Islet precursor cell (in vitro differentiated cells): ENCODE measurements at places on chromosomes 11 and 22.

DNA sequence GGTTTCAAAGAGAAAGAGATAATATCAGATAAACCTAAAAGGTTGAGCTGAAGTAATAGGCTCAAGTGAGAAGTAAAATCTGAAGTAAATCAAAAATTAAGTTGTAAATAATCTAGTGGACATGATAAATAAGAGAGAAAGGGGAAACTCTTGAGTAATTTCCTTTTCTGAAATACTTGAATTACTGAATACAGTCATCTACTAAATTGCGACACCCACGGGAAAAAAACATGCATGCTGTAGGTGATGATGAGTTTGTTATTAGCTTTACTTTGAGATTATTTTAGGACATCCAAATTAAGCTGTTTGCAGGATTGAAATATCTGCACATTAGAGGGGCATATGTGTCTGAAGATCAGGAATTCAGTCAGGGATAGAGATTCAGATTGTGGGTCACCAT lies 50.0 kb upstream of the CARD18 start:
- no peak for DNase-seq

DNA sequence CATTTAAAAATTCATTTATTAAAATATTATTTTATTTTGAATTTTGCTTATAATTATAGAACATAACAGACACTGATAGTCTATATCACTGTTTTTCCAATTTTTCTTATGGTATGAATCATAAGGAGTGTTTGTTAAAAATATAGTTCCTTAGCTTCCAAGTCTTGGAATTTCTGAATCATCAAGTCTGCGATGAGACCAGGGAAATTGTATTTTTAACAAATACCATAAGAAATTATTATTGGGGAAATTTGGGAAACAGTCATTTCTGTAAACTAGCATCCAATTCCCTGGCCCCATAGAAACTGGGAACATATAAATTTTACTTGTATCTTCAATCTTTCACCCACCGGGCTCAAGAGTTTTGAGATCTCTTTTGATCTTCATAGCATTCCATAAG lies 38.0 kb upstream of the PICALM start:
- DNase-seq: no peak

GRCh38 chr11:12330485-12331231 lies 46.7 kb upstream of the PARVA start:
- DNase-seq: no peak

DNA sequence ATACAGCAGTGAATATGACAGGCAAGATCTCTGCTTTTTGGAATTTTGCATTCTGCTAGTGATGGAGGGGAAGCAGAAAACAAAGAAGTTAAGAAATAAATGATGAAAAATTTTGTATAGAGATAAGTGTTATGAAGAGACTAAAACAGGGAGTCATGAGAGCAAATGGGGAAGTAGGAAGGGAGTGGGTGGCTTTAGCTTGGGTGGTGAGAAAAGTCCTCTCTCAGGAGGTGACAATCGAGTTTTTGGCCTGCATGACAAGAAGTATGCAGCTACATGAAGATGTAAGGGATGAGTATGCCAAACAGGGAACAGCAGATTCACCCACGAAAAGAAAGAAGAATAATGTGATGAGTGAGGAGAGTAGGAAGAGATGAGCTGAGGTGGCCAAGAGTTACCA lies 80.7 kb upstream of the MPPED2 start:
- DNase-seq: no peak
